ENCODE measurements at places on chromosomes 5 and 9.

- no peak for DNase-seq
Measured at GRCh38 chr5:81533629-81534405, 139.9 kb upstream of the ACOT12 start.

DNA sequence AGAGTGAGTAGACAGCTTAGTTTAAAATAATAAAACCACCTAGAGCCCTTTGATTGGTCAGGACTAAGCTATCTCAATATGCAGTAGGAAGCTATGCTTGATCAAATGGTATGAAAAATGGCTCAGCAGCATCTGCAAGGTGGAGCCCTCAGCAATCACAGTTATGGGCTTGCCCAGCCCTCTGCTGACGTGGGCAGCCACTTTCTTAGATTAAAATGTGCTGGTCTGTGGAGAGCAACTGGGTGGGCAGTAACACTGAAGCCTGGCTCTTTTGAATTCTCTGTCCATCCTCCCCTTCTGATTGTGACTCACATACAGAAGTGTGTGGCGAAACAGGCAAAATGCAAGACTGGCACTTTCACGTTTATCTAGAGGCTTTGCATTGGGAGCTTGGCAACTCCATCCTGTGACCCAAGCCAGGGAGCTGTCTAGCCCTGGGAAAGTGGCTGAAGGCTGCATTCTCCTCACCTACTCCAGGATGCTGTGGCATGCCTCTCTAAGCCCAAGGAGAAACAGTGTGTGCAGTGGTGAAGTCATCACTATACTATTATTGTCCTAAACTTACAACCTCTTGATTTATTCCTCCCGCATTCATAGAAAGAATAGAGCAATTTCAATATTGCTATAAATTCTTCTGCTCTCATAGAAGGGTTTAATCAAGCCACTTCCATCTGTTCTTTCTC is 61.1 kb downstream of the MED10 start:
- no peak for DNase-seq

DNA sequence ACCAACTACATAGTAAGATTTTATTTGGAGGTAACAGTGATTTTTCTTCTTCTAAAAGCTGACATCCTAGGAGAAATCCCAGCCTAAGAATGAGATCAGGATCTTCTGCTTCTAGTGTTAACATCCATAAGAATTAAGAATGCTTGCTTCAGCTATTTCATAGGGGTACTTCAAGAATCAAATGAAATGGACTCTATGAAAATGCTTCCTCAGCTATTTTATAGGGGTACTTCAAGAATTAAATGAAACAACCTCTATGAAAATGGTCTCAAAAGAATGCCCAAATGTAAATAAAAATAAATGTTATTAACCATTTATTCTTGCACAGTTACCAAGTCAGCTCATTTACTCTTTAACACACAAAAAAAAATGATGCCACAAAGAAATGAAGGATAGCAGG is 31.5 kb downstream of the ZNF608 start:
- DNase-seq = no peak

DNA sequence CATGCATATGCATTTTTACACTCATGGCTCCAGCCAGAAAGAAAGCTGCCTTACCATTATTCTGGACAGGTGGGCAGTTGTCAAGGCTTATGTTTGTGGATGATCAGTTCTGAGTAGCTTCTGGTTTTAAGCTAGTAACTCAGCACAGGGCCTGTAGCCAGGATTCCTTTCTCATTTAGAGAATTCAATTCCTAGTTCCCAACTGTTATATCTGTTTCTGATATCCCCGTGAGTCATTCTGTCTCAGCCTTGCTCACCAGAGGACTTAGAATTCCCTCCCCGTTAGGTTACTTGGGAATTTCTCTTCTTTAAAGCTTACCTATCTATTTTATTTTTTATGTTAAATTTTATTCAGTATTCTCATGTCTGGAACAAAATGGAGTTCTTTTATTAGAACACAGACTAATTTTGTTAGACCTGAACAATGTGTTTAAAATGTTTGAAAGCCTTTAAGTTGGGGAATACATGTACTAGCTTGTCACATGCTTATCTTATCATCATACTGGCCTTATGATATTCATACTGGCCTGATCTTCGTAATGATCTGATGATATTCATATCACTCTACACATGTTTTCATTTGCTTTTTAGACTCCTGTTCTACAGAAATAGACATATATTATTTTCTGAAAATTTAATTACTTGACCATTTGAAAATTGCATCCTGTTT is 47.1 kb downstream of the CAST start:
- no peak for DNase-seq

GRCh38 chr5:53463909-53464621 is 16.4 kb upstream of the FST start:
- no peak for DNase-seq

All from GM12892 (cell line).